ENCODE measurements at places on chromosomes 4 and X.

GRCh38 chrX:151973851-151974335 is 583 bp downstream of the GABRE start:
- no peak for DNase-seq

DNA sequence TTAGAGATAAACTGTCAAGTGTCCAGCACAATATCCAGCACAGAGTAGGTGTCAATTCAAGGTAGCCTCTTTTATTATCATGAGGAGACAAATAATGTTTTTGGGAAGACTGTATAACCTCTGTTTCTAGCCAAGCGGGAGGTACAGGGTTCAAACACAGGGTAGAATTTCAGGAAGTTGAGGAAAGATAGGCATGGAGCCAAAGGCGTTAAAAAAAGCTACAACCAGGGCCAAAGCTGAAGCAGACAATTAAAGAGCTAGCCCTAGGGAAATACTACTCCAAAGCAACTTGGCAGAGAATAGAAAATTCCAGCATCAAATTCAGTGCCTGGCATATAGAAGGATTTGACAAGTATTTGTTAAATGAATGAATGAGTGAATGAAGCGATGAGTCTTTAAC is 40.0 kb upstream of the CASK start:
- DNase-seq = no peak

GRCh38 chr4:4395849-4396627 is 9.1 kb downstream of the NSG1 start:
- no peak for DNase-seq

GRCh38 chr4:160423879-160424451 is 1321.1 kb downstream of the RAPGEF2 start:
- DNase-seq = no peak

- no peak for DNase-seq
These were observed 4.4 kb downstream of the FBXW7 start for GRCh38 chr4:152531479-152531878.

GRCh38 chrX:63424063-63424462 is 72.9 kb upstream of the SPIN4 start:
- no peak for DNase-seq

GRCh38 chr4:125666635-125667034 is 351.9 kb downstream of the FAT4 start:
- DNase-seq = no peak

DNA sequence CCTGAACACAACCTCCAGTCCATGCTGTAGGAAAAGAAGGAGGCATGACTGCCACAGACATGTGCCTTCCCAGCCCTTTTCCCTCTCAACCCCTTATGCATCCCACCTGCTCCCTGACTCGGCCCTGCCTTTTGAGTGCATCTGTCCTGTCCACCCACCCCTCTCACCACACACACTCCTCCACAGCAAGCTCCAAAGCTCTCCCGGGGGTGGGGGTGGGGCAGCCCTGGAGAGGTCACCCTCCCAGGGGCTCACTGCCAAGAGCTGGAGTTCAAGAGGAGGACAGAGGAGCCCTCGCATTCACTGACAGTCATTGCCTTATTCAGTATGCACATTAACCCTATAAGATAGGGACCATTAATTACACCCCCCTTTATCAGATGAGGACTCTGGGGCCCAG is 46.6 kb upstream of the MAMLD1 start:
- DNase-seq = no peak

DNA sequence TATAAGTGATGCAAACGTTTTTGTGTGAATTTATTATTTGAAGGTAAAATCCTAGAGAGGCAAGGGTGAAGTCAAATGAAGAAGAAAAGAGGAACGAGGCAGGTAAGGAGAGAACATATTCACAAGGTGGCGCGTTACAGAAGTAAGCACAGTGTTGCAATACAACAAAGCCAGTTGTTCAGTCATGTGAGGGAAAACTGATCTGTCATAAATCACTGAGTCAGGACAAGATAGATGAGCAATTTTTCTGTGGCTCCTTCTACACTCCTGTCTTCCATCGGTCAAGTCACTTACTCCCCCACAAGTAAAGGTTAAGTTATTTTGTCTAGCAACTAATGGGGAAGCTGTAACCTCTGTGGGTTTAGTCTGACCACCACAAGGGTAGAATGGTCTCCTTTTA is 203.0 kb upstream of the GK2 start:
- DNase-seq = no peak

DNA sequence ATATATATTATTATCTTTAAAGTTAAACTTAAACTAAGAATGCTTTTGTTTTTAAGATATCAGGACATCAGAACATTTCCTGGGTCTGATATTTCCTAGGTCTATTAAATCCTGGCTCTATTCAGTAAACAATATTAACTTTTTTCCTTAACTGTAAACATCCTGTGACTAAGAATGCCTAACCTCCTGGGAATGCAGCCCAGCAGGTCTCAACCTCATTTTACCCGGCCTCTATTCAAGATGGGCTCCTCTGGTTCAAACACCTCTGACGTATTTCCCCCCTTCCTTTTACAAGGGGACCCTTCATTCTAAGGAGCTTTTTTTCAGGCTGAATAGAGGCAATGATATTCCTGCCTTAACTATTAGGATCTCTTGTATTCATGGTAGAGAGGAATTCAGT is 35.8 kb upstream of the DYNLT3 start:
- DNase-seq = no peak

- no peak for DNase-seq
These were observed 42.9 kb downstream of the RBM47 start for GRCh38 chr4:40586729-40587128.

- DNase-seq = no peak
These were observed 34.7 kb downstream of the CSN3 start for GRCh38 chr4:70277121-70277520.

- no peak for DNase-seq
These were observed 19.3 kb upstream of the DUSP9 start for GRCh38 chrX:153627675-153628111.

DNA sequence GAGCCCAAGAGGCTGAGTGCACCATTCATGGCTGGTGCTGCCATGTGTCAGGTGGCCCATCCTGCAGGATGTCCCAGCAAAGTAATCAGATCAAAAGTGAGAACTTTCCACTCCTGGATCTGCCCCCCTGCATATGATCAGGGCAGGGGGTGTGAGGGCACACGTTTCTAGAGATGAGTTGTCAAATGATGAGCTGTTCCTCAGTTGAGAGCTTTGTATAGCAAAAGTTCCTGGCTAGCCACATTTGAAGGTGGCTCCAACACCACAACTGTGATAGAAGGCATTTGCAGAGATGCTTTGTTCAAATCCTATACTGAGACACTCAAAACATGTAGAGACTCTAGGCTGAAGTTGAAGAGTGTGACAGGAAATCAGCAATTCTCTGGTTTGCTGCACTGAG is 501.8 kb downstream of the BCOR start:
- DNase-seq = no peak

DNA sequence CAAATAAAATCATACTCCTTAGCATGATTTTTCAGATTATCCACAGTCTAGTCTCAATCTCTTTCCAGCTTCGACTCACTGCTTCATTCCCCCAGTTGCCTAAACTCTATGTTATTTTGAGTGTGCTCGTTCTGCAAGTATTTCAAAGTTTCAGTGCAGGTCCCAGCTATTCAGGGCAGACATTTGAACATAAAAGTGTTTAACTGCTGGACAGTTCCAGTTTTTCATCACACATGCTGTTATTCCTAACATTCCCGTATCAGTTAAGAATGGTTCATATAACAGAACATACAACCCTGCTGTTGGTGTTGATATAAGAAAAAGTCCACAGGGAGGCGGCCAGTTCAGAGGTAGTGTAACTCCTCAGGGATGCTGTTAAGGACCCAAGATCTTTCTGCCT is 113.3 kb downstream of the SLIT2 start:
- DNase-seq = no peak

- DNase-seq = peak; percentile 19
These were observed 180.4 kb upstream of the RASGEF1B start for GRCh38 chr4:81652069-81652478.

GRCh38 chrX:132037479-132037993 is 14.4 kb downstream of the STK26 start:
- DNase-seq = no peak

DNA sequence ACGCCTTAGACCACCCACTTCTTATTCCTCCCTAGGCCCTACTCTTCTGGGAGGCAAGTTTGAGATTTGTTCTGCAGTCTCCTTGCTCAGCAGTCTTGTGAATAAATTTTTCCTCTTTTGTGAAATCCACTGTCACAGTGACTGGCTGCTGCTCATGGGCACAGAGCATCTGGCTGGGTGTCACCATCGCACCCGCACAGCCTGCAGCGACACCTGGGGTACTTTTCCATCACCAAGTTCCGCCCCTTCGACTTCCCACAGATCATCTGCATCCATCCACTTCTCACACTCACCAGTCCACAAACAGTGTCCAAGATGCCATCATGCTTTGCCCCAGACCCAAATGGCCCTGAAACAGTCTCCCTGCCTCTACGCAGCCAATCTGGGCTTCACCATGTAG is 36.4 kb upstream of the AFAP1 start:
- no peak for DNase-seq

DNA sequence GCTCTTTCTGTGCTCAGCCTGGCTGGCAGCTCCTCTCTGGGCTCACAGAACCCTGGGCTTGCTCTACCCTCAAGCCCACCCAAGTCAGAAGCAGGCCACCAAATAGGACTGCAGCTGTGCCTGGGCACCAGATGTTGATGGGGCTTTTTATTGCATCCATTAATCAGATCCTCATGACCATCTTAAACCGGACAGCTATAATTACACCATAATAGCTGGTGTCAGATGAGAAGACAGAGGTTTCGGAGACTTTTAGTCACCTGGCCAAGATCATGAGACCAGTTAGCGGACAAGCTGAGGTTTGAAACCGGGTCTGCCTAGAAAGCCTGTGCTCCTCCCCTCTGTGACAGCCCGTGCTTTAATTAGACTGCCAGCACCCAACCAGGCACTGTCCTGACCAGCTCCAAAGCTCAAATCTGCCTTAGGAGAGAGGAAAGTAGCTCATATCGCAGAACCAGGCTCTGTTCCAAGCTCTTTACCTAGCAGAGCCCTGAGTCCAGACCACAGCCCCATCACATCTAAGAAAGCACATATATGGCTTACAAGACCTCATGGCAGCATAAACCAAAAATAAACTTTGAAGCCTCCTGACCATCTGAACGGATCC is 88.9 kb downstream of the JAKMIP1 start:
- no peak for DNase-seq

All from stimulated activated CD4-positive, alpha-beta T cell treated with anti-CD3 and anti-CD28 coated beads, Interleukin-12 subunit alpha, Interleukin-12 subunit beta, amount 100 ng/mL, for 24 hours (primary cell).